ENCODE measurements at places on chromosomes 6 and 20.

- no peak for DNase-seq
These were observed 79.8 kb upstream of the CHD6 start for GRCh38 chr20:41697861-41698559.

DNA sequence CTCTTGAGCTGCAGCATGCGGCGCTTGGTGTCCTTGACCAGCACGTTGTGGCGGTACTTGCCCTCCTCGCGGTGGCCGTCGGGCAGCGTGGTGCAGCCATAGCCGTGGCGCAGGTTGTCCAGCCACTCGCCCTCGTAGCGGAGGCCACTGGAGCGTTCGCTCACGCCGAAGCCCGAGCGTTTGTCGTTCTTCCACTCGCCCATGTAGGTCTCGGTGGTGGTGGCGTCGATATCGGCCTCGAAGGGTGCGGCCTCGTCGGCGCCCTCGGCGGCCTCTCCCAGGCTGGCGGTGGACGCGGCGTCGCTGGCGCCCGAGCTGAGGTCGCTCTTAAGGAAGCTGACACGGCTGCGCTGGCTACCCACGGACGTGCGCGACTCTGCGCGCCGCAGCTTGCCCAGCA lies 27.3 kb downstream of the JPH2 start:
- no peak for DNase-seq

GRCh38 chr20:48558906-48559305 lies 268.9 kb downstream of the PREX1 start:
- no peak for DNase-seq

DNA sequence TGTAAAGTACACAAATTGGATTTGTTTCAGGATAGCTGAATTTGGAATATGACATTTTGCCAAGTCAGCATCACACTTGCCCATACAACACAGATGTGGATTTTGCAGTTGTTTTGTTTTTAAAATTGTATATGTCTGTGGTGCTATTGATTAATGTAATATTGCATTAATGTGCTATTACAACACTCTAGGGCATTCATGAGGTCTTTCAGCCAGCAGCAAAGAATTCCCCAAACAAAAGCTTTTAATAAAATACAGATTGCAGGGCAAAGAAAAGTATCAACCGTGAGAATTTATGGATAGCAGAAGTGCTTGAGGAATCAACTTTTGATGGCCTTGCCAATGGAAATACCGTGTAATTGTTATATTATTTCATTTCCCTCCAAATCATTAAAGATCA lies 144.9 kb downstream of the AIG1 start:
- DNase-seq = no peak

DNA sequence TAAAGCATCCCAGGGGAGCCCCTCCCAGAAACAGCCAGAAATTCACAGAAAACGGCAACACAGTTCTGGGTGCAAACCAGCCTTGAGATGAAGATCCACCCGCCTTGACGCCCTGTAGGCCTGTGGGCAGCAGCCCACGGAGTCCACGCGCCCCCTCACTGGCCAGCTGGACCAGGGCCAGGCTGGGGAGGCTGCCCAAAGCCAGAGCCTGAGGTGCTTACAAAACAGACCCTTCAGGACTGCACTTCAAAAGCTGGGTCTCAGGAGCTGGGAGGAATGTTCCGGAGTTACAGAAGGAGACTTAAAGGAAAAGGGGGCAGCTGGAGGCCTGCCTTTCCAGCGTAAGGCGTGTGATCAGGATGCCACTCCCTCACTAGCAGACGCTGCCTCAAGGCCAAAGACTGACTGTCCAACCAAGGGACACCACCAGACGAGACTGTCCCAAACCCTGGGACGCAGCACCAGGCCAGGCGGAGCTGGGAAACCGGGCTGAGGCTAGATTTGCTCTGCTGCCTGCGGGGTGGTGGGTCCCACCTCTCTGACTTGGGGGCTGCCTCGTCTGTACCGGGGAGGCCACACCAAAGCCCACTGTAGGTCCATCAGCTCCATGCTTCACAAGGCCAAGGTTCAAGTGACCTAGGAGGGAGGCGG lies 48.1 kb downstream of the RRBP1 start:
- DNase-seq = no peak

DNA sequence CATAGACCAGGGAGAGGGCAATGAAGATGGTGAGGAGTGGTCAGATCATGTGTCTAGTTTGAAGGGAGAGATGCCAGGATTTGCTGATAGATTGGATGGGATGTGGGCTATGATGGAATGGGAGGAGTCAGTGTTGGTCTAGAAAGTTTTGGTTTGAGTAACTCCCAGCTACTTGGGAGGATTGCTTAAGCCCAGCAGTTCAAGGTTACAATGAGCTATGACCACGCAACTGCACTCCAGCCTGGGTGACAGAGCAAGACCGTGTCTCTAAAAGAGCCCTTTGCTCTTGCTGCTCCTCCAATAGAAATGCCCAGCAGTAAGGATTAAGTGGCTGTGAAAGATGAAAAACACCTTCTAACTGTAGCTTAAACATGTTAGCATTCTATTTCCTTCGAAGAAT lies 18.2 kb upstream of the LAMP5 start:
- DNase-seq = no peak

GRCh38 chr20:10800288-10800687 lies 126.5 kb upstream of the JAG1 start:
- no peak for DNase-seq

- no peak for DNase-seq
These were observed 7.6 kb downstream of the FAM217A start for GRCh38 chr6:4071330-4071729.

- no peak for DNase-seq
These were observed 429.9 kb downstream of the CD83 start for GRCh38 chr6:14547284-14547998.

DNA sequence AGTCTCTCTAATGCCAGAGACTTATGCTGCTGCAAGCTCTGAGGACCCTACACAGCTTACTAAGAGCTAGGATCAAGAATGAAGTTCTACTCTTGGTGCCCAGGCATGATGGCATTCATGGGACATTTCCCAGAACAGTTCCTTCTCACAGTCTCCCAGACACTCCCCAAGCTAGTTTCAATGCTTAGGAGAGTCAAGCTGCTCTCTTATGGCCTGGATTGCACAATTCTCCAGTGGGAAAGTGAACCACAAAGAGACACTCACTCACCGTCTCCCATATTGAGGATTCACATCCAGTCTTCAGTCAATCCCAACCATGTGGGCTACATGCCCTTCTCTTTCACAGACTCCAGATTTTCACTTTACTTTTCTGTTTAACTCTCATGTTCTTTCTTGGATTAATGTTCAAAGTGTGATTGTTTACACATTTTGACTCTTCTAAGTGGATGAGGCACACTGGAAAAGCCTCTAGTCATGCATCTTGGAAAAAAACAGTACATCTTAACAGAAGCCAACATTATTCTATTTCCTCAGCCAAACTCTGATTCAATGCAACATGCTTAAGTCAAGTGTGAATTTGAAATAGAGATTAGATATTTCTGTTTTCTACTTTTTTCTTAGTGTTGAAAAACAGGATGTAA lies 447.8 kb upstream of the BTBD3 start:
- DNase-seq = no peak

GRCh38 chr20:20454850-20455627 lies 87.1 kb downstream of the INSM1 start:
- no peak for DNase-seq

DNA sequence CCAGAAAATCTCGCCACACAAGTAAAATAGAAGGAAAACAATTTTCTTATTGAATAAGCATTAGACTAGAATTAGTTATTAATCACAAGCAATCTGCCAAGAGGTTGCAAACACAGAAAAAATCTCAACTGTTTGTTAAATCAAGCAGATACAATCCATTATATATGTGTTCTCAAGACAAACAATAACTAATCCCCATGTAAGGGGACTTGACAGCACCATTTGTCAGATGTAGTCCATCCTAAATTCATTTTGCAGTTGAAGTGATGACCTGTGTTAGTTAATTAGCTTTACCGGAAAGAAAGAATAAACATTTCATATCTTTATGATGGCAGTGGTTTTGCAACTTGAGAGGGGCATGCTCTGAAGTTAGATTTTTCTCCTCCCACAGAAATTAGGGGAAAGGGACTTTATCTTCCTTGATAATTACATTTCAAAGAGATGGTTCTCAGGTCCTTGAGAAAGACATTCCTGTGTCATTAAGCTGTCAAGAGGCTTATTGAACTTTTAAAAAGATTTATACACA lies 1588.0 kb downstream of the GRIK2 start:
- no peak for DNase-seq

- DNase-seq = no peak
These were observed 8.8 kb downstream of the NR2E1 start for GRCh38 chr6:108174371-108175175.

- DNase-seq = no peak
These were observed 93.7 kb downstream of the PSMB1 start for GRCh38 chr6:170459451-170459850.

DNA sequence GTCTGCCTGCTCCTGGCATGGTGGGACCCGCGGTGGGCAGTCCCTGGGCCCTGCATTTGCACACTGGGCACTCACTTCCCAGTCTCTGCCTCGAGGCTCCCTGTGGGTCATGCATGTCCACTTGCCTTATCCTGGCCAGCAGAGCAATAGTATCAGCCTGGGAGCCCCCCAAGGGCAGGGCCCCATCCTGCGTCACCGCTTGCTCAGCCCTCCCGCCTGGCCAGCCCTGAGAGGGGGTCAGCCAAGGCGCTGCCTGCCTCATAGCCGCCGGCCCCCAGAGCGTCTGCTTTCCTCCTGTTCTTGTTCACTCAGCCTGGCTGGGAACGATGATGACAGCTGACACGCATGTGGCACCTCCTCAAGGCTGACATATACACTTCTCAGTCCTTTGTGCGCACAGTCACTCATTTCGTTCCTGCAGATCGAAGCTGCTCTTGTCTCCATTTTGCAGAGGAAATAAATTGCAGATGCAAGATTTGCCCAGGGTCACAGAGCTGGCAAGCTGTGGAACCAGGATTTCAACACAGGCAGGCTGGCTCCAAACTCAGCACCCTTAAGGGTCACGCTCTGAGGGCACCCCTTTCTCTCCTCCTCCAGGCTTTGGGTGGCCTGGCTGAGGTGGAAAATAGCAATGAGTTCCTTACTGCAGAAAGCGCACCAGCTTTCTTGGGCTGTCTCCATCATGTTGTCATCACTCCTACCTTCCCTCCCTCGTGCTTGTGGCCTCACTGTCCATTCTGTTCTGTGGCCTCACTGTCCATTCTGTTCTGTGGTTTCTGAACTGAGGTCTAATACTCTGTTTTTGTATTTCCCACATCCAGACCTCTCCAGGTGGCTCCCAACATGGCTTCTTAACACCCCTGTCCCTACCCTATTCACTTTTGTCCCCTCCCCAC lies 17.2 kb downstream of the KCNK17 start:
- DNase-seq = no peak

- no peak for DNase-seq
These were observed 20.6 kb downstream of the MMP24OS start for GRCh38 chr20:35257175-35257909.

- DNase-seq = no peak
These were observed 62.7 kb downstream of the FARS2 start for GRCh38 chr6:5323979-5324378.

DNA sequence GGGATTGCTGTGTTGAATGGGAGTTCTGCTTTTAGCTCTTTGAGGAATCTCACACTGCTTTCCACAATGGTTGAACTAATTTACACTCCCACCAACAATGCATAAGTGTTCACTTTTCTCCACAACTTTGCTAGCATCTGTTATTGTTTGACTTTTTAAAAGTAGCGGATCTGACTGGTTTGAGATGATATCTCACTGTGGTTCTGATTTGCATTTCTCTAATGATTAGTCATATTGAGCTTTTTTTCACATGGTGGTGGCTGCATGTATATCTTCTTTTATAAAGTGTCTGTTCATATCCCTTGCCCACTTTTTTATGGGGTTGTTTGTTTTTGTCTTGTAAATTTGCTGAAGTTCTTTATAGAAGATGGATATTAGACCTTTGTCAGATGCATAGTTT lies 588.3 kb upstream of the ADGRB3 start:
- no peak for DNase-seq

All from hypothalamus (tissue), 51 donors.